ENCODE measurements at places on chromosomes 5 and 9. TPM values are rescaled to one million over a fixed set of nuclear protein-coding genes. Genes with fewer than 3 reads are reported as not detected.

PKD2L2 gene
- 0.30 TPM for total RNA-seq

DNA sequence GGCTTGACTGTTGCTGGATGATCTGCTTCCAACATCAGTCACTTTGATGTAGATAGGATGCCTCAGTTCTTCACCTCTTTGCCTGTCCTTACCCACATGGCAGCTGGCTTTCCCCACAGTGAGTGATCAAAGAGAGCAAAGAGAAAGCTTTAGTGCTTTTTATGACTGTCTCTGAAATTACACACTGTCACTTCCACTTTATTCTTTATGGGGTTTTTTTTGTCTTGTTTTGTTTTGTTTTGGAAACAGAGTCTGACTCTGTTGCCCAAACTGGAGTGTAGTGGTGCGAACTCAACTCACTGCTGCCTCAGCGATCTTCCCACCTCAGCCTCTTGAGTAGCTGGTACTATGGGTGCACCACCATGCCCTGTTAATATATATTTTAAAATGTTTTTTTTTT lies 32.4 kb upstream of the C5orf24 start:
- DNase-seq, result peak; percentile 53
- peaks cover 10% of the 10 kb centered on the region for H3K4me1 ChIP-seq
- peak overlapping the region; percentile 58 for H3K27ac ChIP-seq
- H3K27me3 ChIP-seq, result no peaks in the 10 kb centered on the region
- H3K36me3 ChIP-seq, result peaks cover 38% of the 10 kb centered on the region
- H3K4me3 ChIP-seq, result no peak overlapping the region

GRCh38 chr5:1709171-1709803 lies 90.3 kb downstream of the MRPL36 start:
- no peak for DNase-seq
- peak overlapping the region; percentile 35 for H3K27ac ChIP-seq
- H3K4me3 ChIP-seq, result no peak overlapping the region
- H3K4me1 ChIP-seq, result peaks cover 10% of the 10 kb centered on the region
- peaks cover 26% of the 10 kb centered on the region for H3K27me3 ChIP-seq

DNA sequence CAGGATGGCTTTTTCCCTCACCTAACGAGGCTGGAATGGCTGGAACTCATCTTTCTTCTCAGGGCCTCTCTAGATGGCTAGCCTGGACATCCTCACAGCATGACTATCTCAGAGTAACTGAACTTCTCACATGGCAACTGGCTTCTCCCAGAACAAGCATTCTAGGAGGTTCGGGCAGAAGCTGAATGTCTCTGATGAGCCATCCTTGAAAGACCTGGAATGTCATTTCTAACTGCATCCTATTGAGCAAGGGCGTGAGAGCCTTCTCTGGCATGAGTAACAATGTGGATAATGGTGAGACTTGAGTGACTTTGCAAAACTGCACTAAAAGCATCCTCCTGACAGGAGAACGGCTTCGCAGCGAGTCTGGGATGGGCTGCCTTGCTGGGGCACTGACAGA lies 487.7 kb downstream of the MAT2B start:
- no peak overlapping the region for H3K4me3 ChIP-seq
- DNase-seq, result no peak
- H3K27ac ChIP-seq, result no peak overlapping the region

GRCh38 chr9:76677481-76678055 lies 86.7 kb upstream of the PCA3 start:
- H3K4me1 ChIP-seq, result peaks cover 10% of the 10 kb centered on the region
- no peaks in the 10 kb centered on the region for H3K27me3 ChIP-seq
- no peak overlapping the region for H3K4me3 ChIP-seq
- no peak for DNase-seq
- no peak overlapping the region for H3K27ac ChIP-seq
